Left renal pelvis (tissue), 4 donors: ENCODE measurements at places on chromosomes 6 and 20.

DNA sequence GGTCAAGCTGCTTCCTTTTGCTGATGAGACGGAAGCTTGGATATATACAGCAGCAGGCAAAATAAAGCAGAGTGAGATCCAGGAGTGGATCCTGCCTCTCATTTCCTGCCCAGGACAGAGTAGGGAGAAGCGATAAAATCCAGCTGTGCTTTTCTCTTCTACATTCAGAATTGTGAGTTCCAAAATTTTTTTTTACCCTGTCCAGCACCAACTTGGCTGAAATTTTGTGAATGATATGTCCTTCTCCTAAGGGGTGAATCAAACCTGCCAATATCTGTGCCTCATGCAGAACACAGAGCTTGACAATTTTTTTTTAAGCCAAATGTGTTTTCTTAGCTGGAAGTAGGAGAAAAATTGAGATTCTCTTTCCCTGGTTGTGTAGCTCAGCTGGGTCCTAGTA is 235.6 kb upstream of the CHD6 start:
- DNase-seq, result no peak

DNA sequence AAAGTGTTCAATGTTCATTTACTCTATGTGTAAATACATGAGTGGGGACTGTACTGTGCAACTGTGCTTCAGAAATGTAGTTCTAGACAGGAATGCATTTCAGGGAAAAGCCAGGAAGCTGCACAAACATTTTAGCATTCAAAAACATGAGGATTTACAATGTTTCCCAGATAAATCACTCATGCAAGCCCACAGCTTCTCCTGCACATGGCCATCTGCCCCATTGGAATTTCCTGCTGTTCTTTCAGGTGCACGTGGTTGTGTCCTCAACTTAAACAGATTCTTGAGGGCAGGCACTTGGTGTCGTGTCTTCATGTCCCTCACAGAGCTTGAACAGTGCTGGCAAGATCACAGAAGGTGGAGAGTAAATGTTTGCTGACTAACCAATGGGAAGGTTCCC is 101.5 kb downstream of the UNC5CL start:
- no peak for DNase-seq

DNA sequence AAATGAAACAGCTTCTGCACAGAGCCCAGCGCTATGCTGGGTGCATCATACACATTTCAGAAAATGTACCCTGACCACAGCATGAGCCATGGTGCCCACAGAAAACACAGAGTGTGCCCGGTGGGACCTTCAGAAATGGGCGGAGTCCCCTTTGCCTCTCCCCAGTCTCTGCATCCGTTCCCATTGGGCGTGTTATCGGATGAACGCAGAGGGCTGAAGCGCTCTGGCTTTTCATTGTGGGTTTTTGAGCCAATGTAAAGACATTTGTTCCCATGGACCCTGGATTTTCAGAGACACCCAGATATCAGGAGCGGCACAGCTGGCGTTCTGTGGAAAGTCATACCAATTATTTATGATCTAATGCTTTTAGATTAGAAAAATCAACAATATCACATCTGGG is 99.8 kb downstream of the DACT2 start:
- no peak for DNase-seq

GRCh38 chr6:52333840-52334200 is 28.1 kb upstream of the PAQR8 start:
- DNase-seq, result no peak

DNA sequence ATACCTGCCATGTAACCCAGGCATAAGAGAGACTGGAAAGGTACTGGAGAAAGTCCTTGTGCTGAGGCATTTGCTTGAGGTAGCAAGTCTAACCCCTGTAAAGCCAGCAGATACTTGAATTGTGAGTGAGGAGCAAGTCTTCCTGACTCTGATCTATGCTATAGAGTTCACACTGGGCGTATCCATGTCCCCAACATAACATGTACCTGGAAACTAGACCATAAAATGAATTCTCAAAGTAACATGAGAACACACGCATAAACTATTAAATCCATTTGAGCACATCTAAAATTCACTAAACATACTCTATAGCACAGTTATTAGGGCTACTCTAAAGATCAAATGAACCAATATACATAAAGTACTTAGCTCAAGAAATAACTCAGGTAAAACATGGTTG is 2.0 kb downstream of the NHSL1 start:
- no peak for DNase-seq

DNA sequence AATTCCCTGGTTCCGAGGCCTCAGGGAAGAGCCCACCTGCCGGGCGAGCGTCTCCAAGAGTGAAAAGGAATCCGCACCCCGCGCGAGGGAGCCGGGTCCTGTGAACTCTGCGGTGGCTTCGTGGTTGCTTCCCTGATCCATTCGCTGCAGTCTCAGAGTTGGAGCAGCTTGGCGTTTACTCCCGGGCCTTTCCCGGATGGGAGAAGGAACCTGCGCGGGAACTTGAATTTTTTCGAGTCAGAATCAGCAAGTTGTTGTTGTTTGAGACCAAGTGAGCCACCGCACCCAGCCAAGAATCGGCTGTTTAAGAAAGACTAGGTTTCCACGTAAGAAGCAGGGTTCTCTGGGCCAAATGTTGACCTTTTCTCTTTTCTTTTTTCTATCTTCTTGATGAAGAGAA is 12.9 kb downstream of the PRSS16 start:
- no peak for DNase-seq

DNA sequence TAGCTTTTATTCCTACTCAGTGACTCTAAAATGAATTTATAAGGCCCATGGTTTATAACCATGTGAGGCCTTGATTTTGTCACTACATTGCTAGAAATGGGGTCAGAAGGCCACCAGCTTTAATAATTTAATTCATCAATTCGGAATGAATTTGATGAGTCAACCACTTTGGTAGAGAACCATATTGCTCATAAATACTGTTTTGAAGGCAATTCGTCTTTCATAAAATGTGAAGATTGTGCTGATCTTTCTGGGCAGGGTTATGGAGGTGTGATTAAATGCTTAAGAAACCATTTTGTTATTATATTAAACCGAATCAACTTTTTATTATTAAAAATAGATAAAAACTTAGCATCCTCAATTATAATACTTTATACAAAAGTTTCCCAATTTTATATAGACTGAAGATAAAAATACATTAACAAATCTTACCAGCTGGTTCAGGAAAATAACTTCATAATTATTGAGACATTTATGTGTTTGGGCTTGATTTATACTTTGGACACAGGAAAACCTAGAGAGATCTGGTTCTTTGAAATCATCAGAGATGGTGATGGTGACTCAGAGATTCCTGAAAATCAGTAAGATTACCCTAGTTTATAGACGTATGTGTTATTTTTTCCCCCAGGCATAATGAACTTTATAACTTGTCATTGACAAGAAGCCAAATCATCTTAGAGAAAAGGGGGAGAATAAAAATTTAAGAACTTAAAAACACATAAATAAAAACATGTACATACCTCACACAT is 10.6 kb downstream of the HCRTR2 start:
- DNase-seq, result no peak
